ENCODE measurements at places on chromosomes 16 and 17.

GRCh38 chr16:27819881-27820610 lies 243.5 kb downstream of the GSG1L start:
- no peak for DNase-seq

GRCh38 chr16:57563487-57563750 lies 21.0 kb downstream of the ADGRG5 start:
- DNase-seq = no peak

DNA sequence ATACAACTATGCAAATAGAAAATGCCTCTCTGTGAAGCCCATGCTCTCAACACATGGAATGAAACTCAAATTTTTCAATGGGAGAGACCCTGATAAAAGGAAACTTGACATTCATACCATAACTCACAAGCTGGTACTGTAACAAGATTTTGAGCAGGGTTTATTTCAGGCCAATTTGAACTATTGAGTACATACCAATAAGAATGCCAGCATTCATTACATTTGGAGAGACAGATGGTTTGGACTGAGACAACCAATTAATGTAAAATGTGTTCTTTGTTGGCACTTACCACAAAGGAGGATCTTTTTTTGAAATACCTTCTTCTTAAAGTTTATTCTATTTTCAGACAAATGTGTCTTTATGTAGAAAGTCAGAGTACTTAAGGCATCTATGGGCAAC lies 1357.0 kb upstream of the GOT2 start:
- no peak for DNase-seq

- DNase-seq = no peak
Measured at GRCh38 chr16:56749672-56750491, 20.0 kb downstream of the NUP93 start.

DNA sequence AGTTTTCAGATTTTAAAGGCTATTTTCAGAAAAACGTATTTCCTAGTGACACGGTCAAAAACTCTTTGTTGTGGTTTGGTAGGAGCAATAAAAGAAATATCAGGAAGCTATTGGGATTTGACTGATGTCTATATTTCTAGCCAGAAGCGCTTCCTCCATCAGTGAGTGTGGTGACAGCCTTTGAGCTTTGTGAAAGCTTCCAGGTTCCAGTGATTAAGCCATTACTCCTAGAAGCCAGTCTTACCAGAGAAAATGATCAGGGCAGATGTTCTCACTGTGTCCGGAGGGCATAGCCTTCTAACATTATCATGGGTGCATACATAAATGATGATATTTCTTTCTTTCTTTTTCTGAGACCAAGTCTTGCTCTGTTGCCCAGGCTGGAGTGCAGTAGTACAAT lies 39.6 kb downstream of the MAP2K6 start:
- DNase-seq = no peak

GRCh38 chr17:82691714-82692113 lies 6.8 kb downstream of the RAB40B start:
- DNase-seq = no peak

GRCh38 chr17:76208120-76208519 lies 32.2 kb downstream of the RNF157 start:
- no peak for DNase-seq

- DNase-seq = no peak
Measured at GRCh38 chr17:1315891-1316403, 36.5 kb downstream of the TRARG1 start.
